ENCODE measurements at places on chromosomes 3 and 15.

DNA sequence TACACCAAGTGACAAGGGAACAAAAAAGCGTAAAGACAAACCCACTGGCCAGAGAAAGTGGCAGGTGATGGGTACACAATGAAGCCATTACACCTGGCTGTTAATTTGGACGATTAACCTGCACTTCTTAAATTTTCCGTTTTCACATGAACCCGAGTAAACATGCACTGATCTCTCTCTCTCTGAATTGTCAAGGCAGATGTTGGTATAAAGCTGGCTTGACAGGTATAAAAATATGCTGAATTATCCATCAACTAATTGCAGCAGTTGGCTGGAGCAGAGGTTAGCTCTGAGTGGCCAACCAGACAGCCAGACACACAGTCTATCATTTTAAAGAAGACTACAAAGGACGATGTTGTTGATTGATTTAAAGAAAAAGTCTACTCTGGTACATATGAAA is 561.7 kb upstream of the ALCAM start:
- no peak for DNase-seq

- DNase-seq = no peak
Measured at GRCh38 chr15:99564221-99565048, 1.3 kb upstream of the MEF2A start.

DNA sequence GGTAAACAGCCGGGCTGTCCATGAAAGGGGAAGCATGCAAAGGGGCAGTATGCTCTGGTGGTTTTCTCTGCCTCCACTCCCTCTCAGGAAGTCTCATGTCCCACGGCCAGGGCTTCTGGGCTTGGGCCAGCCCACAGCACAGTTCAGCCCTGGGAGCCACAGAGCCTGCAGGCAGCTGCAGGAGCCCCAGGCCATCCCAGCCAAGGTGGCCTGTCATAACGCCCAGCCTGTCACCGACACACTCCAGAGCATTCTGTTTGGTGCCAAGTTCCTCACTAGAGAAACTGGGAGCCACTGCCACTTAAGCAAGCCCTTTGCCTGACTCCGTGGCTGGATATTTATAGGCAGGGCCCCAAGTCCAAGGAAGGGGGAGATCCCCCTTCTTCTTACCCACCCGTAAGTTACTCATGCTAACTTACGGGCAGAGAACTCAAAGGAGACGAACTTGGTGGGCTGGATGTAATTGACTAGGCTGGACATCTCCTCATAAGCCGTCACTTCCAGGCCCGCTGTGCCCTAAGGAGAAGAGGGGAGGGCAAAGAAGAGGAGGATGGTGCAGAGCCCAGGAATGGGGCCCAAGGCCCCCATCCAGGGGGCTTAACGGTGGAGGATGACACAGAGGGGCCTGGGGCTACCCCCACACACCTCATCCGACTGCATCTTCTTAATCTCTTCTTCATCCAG is 11.7 kb downstream of the PLCB2 start:
- DNase-seq = no peak

DNA sequence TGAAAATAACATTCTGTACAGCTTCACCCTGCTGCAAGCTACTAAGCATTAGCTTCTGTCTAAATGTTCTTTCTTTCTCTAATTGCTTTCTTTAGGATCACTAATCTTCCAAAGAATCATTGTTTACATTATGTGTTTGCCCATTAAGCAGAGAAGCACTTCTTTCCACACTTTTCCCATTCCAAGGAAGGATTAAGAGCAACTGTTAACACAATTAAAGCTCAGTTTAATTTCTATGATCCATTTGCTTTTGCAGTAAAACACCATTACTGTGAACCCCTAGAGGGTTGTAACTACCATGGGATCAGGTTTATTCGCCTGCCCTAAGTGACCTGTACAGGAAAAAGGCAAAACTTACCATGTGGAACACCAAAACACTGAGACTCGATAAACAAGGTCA is 125.8 kb upstream of the ZNF385D start:
- no peak for DNase-seq

DNA sequence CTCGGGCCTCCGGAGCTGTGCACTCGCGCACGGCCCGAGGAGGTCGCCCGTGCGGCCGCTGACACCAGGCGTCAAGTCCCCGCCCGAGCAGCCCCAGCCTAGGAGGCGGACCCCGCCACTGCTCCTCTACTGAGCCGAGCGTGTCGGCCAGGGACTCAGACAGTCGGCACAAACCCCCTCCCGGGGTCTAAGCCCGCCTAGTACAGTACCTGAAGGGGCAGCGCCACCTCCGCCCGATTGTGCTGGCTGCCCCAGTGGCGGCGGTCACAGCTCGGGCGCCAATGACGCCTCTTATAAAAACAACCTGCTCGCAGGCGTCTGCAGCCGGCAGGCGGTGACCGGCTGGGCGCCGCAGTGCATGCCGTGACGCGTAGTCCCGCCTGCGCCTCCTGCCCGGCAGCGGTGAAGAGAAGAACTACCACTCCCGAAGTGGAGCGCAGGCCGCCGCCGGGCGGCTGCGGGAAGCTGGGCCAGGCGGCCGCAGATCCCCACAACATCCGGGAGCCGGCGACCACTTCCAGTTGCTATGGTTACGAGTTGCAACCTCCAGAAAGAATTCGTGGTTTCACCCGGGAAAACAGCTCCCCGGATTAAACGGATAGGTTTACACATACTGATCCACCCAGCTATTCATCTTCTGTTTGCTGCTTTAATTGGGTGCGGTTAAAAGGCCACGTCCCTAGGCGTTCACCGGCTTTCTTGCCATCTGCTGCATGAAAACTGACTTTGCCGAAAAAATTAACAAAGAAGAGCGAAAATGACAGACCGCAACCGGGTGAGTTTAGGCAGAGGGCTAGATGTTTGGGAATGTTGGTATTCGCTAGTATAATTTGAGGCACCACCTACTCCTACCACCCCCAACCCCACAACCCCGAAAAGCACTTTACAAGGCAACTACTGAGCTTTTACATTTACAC is at the start of the genes CCPG1 and PIERCE2:
Gene CCPG1 (minus strand): TSS at position 348 of the 917 bp plus-strand sequence. CDS start 18,935 bp downstream, outside the sequence.
Gene PIERCE2 (plus strand): TSS at position 484 of the 917 bp plus-strand sequence. CDS start 274 bp downstream, at position 758.
- peak; percentile 81 for DNase-seq

DNA sequence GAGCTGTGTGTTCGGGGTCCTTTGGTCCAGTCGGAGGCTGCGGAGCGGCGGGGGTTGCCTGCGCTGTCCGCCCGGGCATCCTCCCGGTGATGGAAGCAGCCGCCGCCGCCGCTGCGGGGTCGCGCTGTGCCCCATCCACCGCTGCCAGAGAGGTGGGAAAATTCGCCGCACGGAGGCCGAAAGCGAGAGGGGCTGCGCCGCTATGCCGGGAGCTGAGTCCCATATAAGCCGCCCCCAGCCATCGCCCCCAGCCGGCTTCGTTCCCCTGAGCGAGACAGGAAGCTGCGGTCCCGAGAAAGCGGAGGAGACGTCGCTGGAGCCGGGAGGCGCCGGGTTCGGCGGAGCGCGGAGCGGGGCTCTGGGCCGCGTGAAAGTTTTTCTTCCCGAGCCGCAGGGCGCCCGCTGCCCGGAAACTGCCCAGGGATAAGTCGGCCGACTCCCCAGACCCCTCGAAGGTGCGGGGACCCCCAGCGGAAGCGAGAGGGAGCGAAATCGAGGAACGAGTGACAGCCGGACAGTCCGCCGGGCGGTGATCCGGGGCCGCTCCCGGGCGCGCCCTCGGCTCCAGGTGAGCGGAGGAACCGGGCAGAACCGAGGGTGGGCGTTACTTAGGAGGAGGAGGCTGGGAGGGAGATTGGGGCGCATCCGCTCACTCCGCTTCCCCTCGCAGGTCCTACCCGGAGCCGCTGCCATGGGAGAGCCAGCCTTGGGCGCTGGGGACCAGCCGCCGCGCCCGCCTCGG is 574 bp downstream of the CHST2 start:
- no peak for DNase-seq

- DNase-seq = no peak
Measured at GRCh38 chr3:52472239-52473000, 17.0 kb downstream of the NISCH start.

DNA sequence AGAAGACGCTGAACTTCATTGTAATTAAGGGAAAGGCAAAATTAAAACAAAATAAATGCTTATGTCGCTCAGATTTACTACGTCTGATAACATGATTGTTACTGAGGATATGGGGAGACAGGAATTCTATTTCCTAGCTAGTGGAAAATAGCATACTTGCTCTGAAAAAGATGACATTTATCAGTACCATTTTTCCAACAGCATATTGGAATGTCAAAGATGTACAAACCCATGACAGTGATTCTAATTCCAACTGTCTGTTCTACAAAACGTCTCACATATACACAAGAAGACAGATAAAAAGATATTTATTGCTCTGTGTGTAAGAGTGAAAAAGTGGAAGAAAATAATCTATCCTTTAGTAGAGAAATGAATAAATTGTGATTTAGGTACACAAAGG is 93.9 kb upstream of the ABHD17C start:
- DNase-seq = no peak

DNA sequence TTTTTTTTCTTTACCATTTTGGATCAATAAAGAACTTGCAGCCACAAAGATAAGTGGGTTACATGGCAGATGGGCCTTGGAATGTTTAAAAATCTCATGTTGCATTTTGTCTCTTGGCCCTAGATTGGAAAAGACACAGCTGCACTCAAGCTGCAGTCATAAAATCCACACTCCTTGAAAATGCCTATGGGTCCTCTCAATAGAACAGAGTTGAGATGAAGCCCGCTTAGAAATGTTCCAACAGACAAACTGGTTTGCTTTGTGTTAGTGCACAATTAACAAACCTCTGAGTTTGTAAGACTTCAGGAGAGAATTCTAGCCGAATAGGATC is 401.2 kb upstream of the CDIN1 start:
- no peak for DNase-seq

DNA sequence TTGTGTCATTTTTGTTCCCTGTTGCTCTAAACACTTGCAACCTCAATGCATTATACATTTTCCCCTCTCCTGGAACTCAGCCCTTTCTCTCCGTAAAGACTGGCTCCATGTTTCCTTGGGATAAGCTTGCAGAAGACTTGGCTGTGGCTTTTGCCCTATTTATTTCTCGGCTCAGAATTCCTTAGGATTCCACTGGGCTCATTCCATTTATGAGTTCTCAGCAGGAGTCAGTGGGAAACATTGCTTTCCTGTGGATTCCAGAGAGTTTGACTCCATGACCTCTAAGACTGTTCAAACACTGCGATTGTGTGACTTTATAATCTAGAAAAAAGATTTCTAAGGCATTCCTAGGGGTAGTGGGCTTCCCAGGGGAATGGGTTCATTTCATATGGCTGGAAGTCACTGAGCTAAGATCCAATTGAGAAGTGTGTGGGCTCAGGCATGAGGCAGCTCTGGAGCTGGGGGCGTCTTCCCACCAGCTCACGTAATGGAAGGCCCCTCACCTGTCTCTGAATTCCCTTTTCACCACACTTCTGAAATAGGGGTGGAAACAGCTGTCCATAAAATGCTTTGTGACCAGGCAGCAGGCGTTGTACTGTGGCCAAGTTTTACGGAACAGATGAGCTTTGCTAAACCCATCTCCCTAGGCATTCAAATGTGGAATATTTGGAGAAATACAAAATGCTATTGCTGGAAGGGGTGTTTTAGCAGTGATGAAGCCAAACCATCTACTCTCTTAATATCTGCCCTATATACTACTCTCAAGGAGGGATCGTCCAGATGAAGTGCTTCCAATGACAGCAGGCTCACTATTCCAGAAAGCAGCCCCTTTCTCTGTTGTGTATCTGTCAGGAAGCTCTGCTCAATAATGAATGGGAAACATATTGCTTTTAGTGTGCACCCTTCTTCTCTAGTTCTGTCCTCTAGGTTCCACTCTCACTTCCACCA is 91.8 kb upstream of the BCL6 start:
- DNase-seq = no peak

- no peak for DNase-seq
Measured at GRCh38 chr15:27464941-27465612, 494.1 kb downstream of the GABRG3 start.

- DNase-seq = no peak
Measured at GRCh38 chr3:14757153-14757700, 61.5 kb upstream of the FGD5 start.

- no peak for DNase-seq
Measured at GRCh38 chr3:22360970-22361369, 610.0 kb upstream of the ZNF385D start.

- DNase-seq = no peak
Measured at GRCh38 chr15:24848050-24848449, 106.7 kb upstream of the SNRPN start.

DNA sequence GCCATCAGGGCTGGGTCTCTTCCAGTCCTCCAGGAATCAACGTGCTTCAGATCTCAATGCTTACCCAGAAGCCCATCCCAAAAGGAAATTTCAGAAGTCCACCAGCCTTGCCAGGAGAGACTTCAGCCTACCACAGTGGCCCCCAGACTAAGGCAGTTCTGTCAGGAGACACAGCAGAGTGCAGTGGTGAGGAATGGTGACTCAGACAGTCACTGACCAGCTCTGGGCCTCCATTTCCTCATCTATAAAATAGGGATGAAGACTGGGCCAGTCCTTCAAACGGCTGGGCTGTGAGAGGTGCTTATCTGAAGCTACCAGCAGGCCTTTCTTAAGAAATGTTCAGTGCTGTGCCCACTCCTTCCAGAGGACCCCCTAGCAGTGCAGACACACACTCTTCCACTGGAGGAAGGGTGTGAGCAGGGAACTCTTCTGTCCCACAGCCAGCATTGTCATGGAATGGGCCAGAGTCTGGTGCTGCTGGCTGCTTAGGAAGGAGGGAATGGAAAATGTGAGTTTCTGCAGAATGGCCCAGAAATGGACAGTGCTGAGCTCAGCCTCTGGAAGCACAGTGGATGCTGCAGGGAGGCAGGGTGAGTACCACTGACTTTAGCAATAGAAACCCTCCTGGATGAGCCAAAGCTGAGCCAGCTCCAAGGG is 41.6 kb upstream of the DUSP7 start:
- no peak for DNase-seq

DNA sequence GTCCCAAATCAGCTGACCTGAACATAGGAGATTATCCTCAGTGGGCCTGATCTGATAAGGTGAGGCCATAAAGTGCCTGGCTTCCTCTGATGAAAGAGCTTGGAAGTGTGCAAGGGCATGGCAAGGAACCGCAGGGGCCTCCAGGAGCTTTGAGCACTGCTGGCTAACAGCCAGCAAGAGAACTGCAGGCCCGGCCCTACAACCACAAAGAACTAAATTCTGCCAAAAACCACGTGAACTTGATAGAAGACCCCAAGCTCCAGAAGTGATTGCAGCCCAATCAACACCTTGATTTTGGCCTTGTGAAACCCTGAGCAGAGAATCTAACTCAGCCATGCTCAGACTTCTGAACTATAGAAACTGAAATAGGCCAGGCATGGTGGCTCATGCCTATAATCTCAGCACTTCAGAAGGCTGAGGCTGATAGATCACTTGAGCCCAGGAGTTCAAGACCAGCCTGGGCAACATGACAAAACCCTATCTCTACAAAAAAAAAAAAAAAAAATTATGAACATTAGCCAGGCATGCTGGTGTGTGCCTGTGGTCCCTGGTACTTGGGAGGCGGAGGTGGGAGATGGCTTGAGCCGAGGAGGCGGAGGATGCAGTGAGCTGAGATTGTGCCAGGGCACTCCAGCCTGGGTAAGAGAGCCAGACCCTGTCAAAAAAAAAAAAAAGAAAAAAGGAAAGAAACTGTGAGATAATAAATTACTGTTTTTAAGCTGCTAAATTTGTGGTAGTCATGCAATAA is 7.7 kb upstream of the DIS3L start:
- DNase-seq = no peak

GRCh38 chr3:8827641-8828040 is 58.2 kb upstream of the OXTR start:
- no peak for DNase-seq
